ENCODE measurements at places on chromosomes 1 and 21. TPM values are rescaled to one million over a fixed set of nuclear protein-coding genes. Genes with fewer than 3 reads are reported as not detected.

DNA sequence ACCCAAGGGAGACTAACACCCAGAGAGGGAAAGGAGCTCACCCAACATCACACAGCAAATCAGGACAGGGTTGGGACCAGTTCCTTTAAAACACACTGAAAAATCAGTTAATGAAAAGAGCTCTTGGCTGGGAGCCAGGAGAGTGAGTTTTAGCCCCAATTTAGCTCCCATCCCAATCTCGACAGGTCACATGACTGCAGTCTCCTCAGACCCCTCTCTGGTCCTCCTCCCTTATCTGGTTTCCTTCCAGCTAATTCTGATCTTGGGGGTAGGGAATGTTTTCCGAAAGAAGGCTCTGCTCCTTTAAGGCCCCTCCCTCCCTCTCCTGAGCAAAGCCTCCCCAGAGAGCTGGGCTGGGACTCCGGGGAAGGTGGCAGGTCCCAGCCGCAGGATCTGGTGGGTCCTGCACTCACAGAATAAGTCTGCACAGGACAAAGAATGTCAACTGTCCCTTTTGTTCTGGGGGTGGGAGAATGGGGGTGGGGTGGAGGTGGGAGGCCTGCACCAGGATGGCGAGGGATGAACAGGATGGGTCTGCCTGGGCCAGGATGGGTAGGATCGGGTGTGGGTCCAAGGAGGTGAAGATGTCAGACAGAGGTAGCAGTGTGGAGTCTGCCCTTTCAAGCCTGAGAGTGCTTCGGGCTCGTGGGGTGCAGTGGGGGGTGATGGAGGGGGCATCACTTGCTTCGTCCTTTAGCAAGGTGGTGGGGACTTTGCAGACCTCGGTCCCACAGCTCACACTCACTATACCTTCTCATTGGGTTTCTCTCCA lies 57.3 kb upstream of the SSBP3 start:
- no peaks in the 10 kb centered on the region for H3K4me1 ChIP-seq
- no peak overlapping the region for H3K27ac ChIP-seq
- no peak overlapping the region for H3K4me3 ChIP-seq
- DNase-seq, result no peak
- no peaks in the 10 kb centered on the region for H3K27me3 ChIP-seq

- H3K36me3 ChIP-seq, result no peaks in the 10 kb centered on the region
- no peaks in the 10 kb centered on the region for H3K4me1 ChIP-seq
- H3K4me3 ChIP-seq, result no peak overlapping the region
- H3K27ac ChIP-seq, result no peak overlapping the region
Observed at GRCh38 chr1:204323887-204324286, 35.8 kb downstream of the PLEKHA6 start.

- no peak overlapping the region for H3K27ac ChIP-seq
- H3K4me1 ChIP-seq, result peaks cover 8% of the 10 kb centered on the region
- H3K36me3 ChIP-seq, result no peaks in the 10 kb centered on the region
- no peaks in the 10 kb centered on the region for H3K27me3 ChIP-seq
Observed at GRCh38 chr1:231037585-231038517, 2.2 kb downstream of the FAM89A start.

DNA sequence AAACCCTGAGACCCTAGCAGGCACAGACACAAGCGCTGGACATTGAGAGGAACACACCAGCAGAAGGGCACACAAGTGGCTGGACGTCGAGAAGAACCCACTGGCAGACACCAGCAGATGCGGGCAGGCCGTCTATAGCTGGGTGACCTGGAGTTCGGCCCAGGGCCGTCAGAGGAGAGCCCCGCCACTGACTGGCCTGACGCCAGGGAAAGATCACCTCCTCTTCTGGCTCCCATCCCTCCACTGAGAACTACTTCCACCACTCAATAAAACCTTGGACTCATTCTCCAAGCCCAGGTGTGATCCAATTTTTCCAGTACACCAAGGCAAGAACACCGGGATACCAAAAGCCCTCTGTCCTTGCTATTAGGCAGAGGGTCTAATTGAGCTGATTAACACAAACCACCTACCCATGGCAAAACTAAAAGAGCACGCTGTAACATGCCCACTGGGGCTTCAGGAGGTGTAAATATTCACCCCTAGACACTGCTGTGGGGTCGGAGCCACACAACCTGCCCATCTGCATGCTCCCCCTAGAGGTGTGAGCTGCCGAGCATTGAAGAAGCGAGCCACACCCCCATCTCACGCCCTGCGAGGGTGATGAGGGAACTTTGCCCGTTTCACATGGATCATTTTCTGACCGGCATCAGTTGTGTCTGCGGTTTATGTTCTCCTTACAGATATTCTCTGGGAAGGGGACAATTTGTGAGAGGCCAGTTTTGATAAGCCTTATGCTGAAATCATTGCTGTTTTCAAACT lies 104.8 kb downstream of the HLX start:
- no peaks in the 10 kb centered on the region for H3K36me3 ChIP-seq
- H3K27ac ChIP-seq, result no peak overlapping the region
- no peaks in the 10 kb centered on the region for H3K4me1 ChIP-seq
- H3K27me3 ChIP-seq, result no peaks in the 10 kb centered on the region
- no peak for DNase-seq

- H3K4me3 ChIP-seq, result no peak overlapping the region
- no peak for DNase-seq
- H3K27ac ChIP-seq, result no peak overlapping the region
Observed at GRCh38 chr1:162922201-162922600, 61.2 kb upstream of the CCDC190 start.

Gene AQP10
- not detected for total RNA-seq

Gene TMPRSS3
- not detected for total RNA-seq

Gene BEND5
- 6.5 TPM for total RNA-seq

Gene DNAH14
- not detected for total RNA-seq

Data from thoracic aorta (tissue), 2 donors.